ENCODE measurements at places on chromosomes 1 and 21.

DNA sequence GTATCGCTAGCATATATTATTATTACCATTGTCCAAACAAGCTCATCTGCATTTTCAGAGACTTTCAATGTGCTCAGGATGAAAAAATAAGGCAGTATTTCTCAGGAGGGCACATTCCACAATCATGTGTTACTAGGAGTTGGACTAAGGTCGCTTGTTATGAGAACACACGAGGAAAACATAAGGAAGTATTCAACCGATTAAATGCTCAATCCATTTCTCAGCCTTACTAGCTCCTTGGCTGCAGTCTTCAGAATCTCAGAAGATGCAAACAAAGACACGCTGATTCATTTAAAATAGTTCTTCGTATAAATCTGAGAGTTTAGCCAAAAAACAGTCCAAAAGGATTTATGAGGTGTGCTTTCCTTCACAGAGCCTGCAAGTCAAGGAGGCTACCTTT is 82.0 kb upstream of the JAK1 start:
- no peak for DNase-seq

GRCh38 chr1:162930976-162931560 is 70.1 kb upstream of the CCDC190 start:
- no peak for DNase-seq

GRCh38 chr1:154972517-154973343 is 1.8 kb upstream of the CKS1B start:
- no peak for DNase-seq

- DNase-seq = no peak
These were observed 2.4 kb upstream of the NAV1 start for GRCh38 chr1:201536558-201536957.

DNA sequence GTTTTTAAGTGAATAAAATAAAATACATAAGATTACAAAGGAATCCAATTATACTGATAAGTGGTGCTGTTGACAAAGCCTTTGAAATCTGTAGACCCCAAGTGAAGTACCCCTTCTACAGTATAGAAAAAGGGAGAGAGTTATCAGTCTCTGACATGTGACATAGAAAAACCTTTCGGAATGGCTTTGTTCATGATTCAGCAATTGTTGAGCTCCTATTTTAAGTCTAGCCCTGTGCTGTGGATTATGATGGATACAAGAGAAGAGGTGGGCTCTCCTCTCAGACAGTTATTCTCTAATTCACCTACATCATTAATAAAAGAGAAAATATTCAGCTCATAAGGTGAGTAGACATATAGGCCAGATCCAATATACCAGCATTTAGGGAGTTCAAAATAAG is 53.3 kb upstream of the ITPKB start:
- DNase-seq = no peak
